ENCODE measurements at places on chromosomes 16 and 17. TPM values are rescaled to one million over a fixed set of nuclear protein-coding genes. Genes with fewer than 3 reads are reported as not detected.

- H3K36me3 ChIP-seq, result no peaks in the 10 kb centered on the region
- H3K27me3 ChIP-seq, result no peaks in the 10 kb centered on the region
- H3K4me1 ChIP-seq, result no peaks in the 10 kb centered on the region
Measured at GRCh38 chr17:34434052-34434451, 71.0 kb upstream of the CCL1 start.

DNA sequence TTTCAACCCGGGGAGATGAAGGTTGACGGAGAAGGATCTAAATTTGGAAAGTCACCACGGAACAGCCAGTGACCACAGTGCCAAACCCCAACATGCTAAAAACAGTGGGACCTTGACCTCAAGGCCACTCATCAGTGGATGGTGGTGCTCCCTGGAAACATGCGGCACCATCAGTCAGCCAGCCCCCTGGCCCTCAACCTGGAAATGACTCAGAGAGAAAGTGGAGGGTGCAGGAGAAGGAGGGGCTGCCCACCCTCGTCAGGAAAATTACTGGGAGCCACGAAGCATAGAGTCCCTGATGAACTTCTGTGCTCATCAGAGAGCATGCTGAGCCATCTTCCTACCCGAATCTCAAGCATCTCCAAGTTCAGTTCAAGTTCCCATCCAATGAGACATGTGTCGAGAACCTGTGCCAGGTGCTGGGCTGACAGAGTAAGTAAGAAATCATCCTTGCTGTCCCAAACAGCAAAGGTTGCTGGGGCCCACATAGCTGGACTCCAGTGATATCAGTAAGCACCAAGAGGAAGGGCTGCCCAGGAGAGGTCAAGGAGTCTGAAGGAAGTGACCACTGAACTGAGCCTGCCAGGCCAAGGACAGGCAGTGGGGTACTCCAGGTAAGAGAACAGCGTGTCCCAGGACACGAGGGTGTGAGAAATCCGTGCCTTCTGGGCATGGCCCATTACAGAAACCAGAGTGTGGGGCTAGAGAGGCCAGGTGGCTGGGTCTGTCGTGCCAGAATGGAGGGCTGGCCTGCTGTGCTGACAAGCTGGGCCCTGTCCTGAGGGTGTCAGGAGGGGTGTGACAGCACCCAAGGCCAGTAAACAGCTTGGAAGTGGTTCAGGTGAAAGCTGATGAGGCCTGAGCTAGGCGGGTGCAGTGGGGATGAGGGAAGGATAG, 5.2 kb downstream of the PECAM1 start:
- no peaks in the 10 kb centered on the region for H3K4me1 ChIP-seq
- no peaks in the 10 kb centered on the region for H3K36me3 ChIP-seq
- DNase-seq, result no peak
- no peaks in the 10 kb centered on the region for H3K27me3 ChIP-seq
- peak overlapping the region; percentile 60 for H3K27ac ChIP-seq
- no peak overlapping the region for H3K4me3 ChIP-seq

The TLCD1 gene
- total RNA-seq, result 6.8 TPM

DNA sequence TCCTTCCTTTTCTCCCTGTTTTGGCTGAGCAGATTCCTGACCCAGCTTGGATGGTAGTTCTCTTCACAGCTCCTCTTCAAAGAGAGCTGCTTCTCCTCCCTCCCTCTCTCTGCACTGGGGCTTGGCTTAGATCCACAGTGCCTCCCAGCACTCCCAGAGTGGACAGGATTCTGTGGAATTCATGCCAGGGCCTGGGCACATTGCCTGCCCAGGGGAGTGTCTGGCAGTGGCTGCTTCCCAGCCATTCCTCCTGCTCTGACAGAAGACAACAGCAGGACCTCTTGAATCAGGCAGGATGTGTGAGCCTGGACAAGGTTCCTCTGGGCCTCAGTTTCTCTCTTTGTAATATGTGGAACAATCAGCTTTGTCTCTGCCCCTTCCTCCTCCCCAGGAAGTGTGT, 4.5 kb upstream of the MMP28 start:
- no peak overlapping the region for H3K4me3 ChIP-seq
- no peak overlapping the region for H3K27ac ChIP-seq
- no peaks in the 10 kb centered on the region for H3K36me3 ChIP-seq
- peaks cover 25% of the 10 kb centered on the region for H3K4me1 ChIP-seq

DNA sequence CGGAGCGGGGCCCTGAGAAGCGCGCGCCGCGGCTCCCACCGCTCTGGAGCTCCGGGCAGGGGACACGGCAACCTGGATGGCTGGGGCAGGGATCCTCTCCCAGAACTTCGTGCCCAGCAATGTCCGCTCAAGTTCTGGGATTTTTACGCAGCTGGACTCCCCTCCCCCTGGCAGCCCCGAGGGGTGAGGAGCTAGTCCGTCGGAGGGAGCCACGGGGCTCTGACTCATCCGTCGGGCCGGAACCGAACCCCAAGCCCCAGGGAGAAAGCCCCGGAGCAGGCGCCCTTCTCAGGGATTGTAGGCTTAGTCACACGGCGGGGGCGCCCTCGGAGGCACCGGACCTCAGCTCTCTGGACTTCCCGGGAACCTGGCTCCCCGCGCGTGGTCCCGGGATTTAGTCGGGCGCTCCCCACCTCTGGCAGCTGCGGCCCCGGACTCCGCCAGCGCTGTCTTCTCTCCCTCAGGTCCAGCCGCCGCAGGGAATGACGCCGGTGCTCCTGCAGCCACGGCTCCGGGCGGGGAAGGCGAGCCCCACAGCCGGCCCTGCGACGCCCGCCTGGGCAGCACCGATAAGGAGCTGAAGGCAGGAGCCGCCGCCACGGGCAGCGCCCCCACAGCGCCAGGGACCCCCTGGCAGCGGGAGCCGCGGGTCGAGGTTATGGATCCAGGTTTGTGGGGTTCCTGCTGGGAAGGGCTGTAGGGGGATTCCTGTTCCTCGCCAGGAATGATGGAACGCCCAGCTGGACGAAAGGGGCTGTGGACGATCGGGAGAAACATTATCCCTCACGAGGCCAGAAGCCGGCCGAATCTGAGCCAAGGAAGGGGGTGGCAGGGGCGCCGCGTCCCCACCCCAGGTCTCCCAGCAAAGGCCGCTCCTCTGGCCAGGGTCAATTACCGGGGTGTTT, 830 bp downstream of the SPHK1 start:
- peaks cover 3% of the 10 kb centered on the region for H3K4me1 ChIP-seq
- H3K36me3 ChIP-seq, result no peaks in the 10 kb centered on the region
- H3K27ac ChIP-seq, result peak overlapping the region; percentile 72

DNA sequence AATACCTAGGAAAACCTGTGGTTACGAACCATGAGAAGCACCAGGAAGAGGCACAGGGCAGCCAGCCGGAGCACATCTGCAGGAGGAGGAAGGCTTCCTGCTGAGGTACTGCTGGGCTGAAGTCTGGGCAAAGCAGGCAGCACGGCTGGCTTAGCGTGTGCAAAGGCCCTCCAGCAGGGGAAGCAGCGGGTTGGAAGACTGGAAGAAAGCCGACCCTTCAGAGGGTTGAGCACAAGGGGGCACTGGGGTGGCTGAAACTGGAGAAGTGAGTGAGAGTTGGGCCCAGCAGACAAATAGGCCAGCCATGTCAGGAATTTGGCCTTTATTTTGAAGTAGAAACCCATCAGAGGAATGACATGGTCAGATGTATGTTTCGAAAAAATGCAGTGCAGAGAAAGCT, 12.1 kb upstream of the HSD3B7 start:
- no peaks in the 10 kb centered on the region for H3K36me3 ChIP-seq
- DNase-seq, result no peak
- no peak overlapping the region for H3K4me3 ChIP-seq
- no peak overlapping the region for H3K27ac ChIP-seq

GRCh38 chr17:68533887-68534694, 21.9 kb downstream of the PRKAR1A start:
- no peaks in the 10 kb centered on the region for H3K4me1 ChIP-seq
- H3K4me3 ChIP-seq, result no peak overlapping the region
- no peaks in the 10 kb centered on the region for H3K36me3 ChIP-seq
- DNase-seq, result no peak
- H3K27me3 ChIP-seq, result no peaks in the 10 kb centered on the region
